ENCODE measurements at places on chromosomes 7 and 10. TPM values are rescaled to one million over a fixed set of nuclear protein-coding genes. Genes with fewer than 3 reads are reported as not detected.

The EPHA1 gene
- polyA plus RNA-seq, result 0.09 TPM

- peak; percentile 95 for DNase-seq
These were observed 16.1 kb downstream of the MYOF start for GRCh38 chr10:93465806-93466675.

The KCNIP2 gene
- polyA plus RNA-seq, result 0.37 TPM

DNA sequence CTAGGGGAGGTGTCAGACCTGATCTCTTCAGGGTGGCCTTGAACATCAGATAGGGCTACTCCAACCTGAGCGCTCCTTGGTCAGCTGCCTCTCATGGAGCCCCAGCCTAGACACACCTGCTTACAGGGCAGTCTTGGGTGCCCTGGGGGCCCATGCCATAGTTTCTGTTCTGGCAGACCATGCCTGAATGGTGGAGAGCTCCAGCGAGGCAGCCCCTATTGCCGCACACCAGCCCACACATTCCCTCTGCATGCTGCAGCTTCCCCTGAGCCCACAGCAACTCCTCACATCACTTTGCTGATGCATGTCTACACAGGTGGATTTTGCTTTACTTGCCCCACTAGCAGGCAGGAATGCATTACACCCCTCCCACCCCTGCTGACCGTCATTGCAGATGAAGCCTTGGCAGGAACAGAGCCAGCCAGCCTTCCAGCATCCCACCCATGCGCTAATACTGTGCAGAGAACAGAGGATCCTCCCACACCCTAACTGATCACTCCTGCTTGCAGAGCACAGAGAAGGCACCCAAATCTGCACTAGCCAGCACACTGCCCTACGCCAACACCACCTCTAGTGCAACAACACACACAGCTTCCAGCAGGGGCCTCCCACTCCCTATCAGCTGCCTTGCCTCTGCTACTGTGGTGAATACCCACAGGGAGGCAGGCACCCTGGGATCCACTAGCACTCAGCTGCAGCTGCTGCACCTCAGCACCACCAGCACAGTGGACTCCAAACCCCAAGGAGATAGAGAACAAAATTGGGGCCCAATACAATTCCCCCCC is 43.0 kb upstream of the GRM3 start:
- no peak for DNase-seq

- DNase-seq, result no peak
These were observed 15.8 kb downstream of the GTPBP4 start for GRCh38 chr10:1003884-1004670.

DNA sequence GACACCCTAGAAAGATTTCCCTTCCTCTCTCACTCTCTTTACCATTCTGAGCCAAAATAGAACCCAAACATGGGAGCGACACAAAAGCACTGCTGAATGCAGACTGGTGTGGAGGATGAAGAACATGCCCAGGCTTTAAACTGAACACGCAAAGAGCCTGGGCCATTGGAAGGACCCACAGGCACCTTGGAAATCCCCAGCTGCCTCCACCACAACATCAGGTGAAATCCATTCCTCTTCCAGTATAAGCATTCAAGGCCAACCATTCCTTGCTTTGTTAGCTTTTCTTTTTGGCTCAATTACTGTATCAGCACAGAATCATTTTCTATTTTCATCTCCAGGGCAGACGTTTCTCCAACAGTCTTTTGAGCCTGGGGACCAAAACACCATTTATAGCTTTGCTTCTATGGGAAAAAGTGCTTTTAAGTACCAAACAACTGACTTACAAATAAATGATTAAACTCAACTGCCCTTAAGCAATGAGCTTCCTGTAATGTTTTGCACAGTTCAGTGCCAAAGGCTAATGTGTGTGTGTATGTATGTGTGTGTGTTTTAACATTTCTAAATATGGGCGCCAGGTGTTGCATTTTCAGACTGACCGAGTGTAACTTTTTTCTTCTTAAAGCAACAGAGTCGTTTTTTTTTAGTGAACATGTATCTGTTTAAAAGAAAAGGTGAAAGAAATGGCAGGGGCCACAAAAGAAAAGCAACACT is 16.2 kb upstream of the BLNK start:
- DNase-seq, result peak; percentile 6

GRCh38 chr10:25017661-25018060 is 1.2 kb downstream of the THNSL1 start:
- no peak for DNase-seq

DNA sequence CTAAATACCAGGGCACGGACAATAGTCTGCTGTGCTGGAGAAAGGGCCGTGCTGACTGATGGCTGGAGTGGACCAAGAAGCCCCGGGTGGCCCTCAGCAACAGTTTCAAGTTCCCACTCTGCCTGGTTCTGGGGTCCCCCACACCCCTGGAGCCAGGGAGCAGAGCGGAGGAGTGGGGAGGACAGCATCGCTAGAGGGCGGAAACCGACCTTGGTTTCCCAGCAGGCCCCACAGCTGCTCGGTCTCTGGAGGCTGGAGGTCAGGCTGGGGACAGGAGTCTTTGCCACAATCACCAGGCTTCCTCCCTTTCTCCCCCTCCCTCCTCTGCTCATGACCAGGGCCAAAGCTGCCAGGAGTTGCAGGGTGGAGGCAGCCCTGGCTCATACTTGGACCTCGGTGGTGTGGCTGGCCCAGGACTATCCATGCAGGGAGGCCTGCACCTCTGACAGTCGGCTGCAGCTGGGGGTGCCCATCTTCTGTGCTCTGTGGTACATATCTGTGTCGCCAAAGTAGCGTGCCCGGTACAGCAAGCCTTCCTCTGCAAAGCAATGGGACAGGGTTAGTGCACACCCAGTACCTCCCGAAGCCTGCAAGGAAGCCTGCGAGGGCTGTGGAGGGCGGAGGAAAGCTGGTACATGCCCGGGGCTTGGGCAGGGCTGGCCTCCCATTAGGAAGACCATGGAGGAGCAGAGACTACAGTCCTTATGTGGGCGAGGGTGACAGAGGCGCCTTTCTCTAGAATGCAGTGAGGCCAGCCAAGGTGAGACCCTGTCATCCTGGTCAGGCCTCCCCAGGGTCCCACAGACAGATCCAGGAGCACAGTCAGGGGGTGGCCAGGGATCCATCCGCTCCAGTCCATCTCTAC is 19.1 kb downstream of the DNAJB12 start:
- peak; percentile 91 for DNase-seq

DNA sequence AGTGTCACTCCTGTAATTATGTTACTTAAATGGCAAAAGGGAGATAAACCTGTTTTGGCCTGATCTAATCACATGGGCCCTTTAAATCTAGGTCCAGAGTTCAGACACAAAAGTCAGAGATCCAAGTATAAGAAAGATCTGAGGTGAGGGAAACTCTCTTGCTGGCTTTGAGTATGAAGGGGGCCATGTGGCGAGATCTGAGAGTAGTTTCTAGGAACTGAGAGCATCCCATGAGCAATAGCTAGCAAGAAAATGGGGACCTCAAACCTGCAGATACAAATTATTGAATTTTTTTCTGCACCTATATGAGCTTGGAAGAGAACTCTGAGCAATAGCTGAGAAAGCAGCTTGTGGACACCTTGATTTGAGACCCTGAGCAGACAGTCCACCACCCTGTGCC is 27.6 kb downstream of the ANKRD7 start:
- no peak for DNase-seq

The SPDYE5 gene
- not detected for polyA plus RNA-seq

DNA sequence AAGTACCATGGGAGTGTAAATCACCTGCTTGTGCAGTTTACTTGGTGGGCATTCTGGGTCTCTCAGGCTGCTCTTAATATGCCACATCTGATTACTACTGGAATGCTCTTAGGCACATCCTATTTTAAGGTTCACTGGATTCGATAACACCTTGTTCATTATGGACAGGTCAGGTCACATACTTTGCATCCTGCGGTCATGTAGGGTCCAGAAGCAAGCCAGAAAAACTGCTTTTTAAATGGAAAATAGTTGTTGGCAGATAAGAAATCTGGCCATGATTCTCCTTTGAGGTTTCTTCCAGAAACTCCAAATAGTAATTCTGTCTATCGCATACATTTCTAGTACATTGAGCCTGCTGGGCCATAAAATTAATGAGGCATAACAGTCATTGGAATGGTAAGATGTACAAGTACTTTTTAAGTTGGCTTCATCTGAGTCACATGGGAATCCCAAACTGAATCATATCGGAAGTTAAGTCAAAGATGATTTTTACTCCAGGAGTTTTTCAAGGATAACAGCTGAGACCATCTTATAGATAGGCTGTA is 371.9 kb downstream of the LRRTM3 start:
- DNase-seq, result no peak

The HABP2 gene
- not detected for polyA plus RNA-seq

- no peak for DNase-seq
These were observed 18.7 kb upstream of the ITGA8 start for GRCh38 chr10:15738270-15738925.

GRCh38 chr7:27784399-27785053 is 44.6 kb downstream of the TAX1BP1 start:
- DNase-seq, result peak; percentile 61

DNA sequence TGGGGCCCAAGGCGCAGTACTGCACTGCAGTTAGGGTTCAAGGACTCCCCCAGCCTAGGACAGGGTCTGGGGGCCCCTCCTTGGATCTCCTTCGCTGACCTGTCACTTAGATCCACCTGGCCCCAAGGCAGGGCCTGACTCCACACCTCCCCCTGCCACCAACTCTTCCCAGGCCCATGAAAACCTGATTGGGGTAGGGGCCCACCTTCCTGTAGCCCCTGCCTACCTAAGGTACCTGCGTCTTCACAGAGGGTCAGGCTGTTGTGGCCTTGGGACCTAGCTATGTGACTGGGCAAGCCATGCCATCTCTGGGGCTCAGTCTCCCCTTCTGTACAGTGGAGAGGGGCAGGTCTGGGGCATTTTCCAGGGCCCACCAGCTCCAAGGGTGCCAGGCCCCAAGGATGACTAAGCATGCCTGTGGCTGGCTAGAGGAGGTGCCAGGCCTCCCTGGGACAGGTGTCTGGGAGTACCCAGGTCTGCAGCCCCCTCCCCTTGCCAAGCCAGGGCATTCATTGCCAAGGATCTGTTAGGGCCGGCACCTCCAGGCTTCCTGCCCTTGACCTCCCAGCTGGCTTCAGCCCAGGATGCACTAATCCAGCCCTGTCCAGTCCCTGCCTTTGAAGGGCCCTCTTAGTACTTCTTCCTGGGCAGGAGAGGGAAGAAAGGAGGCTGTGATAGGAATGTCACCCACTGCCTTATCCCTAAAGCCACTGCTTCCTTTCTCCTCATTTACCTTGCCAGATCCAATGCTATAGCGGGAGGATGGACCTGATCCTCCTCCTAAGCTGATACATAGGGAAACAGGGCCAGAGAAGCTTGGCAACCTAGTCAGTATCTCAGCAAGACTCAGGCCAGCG is 1.3 kb downstream of the LIMK1 start:
- no peak for DNase-seq

DNA sequence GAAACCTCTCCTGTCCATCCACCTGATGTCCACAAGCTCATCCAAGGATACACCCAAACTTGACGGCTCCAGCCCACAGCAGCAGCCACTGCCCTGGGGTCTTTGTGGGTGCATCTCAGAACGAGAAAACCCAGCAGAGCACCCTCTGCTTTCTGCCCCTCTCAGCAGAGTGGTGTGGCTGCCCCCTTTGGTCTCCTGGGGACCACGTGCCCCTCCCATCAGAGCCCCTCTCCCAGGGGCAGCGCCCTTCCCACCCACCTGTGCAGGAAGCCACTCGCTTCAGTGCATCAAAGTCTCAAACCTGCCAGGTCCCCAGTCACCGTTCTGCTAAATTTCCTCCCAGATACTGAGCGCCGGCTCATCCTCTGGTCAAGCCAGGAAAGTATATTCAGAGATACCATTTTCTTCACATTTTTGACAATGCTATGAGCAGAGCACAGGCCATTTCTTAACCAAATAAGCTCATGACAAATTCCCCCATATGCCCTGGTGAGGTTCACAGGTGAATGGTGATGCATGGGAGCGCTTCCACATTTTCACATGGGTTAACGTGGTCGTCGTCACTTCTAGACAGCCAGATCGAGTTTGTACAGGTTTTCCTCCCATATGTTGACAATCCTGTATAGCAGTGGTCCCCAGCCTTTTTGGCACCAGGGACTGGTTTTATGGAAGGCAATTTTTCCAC is 32.4 kb downstream of the CAMK2B start:
- DNase-seq, result no peak

DNA sequence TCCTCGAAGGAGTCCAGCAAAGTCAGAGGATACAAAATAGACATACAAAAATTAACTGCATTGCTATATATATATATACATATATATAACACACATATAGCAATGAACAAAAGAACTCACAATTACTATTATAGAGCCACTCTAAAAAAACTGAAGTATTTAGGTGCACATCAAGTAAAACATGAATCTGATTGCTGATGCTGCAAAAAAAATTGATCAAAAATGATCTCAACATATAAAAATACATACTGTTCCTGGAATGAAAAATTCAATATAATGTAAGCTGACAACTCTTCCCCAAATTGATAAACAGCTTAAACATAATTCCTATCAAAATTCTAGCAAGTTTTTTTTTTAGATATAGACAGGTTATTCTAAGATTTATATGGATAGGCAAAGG is 126.8 kb downstream of the ALOX5 start:
- no peak for DNase-seq

DNA sequence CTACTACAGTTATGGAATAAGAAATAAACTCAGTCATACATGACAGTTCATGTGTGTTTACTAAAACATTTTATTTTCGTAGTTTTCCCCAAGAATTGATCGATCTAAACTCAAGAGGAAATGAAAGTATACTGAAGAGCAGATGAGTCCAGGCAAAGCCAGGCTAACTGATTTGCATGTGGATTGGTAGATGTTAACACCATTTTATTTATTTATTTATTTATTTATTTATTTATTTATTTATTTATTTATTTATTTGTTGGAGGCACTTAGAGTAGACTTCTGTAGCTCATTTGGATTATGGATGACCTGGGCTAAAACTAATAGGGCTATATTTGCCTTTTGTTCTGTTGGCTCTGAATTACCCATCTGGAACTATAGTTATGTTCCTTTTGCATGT is 68.5 kb upstream of the DKK1 start:
- DNase-seq, result no peak

GRCh38 chr10:78362406-78363022 is 328.9 kb downstream of the RPS24 start:
- peak; percentile 43 for DNase-seq

GRCh38 chr7:159091041-159091440 is 53.6 kb downstream of the VIPR2 start:
- DNase-seq, result no peak
